Activated CD4-positive, alpha-beta T cell treated with anti-CD3 and anti-CD28 coated beads for 48 hours (primary cell): ENCODE measurements at places on chromosomes 13 and 19.

DNA sequence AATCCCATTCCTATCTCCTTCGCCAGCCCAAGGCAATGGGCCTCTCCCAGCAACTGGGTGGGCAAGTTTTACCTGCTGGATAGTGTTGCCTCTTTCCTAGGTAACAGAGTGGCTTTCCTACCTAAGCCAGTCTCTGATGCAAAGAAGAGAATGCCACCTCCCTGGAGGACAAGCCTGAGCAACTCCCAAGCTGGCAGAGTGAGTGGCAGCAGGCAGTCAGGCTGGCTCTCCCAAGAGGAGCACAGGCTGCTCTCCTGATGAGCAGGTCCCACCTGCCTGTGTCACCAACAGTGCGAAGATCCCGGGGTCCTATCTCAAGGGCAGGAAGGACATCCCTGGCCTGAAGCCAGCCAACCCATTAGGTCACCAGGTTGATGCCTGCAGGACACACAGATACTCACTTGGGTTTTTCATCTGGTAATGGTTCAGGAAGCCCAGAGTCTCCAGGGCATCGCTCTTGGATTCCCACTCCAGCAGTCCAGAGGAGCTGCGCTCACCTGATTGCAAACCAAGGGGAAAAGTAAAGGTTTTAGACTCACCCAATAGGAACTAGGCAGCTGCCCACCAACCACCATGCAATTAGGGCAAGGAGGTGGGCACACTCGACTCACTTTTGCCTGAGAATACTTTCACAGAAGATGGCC, 5.5 kb upstream of the ECH1 start:
- DNase-seq, result no peak

- DNase-seq, result no peak
Measured at GRCh38 chr13:109593230-109593629, 193.2 kb downstream of the IRS2 start.

DNA sequence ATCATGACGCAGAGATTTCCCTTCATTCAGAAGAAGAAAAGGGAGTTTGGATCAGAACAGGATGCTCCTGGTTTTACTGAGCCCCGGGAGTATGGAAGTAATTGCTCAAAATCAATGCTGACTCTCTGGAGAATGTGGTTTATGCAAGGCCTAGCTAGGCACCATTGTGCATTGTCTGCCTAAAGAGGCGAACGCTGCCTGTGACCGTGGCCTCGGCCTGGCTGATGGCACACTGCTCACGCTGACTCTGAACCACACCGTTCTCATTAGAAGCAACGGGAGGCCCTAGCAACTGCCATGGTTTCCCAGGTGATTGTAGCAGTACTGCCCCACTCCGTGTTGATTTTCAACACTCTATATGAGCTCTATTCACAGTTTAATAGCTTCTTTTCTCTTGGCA, 41.7 kb upstream of the UBL3 start:
- DNase-seq, result no peak

DNA sequence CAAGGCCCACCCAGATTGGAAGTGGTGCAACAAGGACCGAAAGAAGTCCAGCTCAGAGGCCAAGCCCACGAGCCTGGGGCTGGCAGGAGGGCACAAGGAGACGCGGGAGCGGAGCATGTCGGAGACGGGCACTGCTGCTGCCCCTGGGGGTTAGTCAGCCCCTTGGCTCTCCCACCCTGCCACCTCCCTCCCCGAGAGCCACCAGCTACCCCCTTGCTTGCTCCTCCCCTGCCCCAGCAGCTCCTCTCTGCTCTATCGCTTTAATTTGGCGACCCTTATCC, 14.2 kb upstream of the PRR19 start:
- no peak for DNase-seq

DNA sequence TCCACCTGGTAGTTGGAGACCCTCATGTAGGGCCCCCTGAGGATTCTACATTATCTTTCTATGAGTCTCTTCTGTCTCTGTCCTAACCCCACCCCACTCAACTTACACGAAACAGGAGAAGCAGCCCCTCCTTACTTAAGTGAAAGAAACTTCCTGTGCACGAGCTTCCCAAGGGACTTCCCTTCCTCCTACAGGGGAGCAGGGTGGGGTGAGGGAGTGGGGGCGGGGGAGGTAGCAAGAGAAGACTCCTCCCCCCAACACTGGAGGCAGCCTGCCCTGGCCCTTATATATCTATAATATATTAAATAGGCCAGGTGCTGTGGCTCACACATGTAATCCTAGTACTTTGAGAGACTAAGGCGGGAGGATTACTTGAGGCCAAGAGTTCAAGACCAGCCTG, 5.5 kb upstream of the PDE4C start:
- DNase-seq, result no peak

DNA sequence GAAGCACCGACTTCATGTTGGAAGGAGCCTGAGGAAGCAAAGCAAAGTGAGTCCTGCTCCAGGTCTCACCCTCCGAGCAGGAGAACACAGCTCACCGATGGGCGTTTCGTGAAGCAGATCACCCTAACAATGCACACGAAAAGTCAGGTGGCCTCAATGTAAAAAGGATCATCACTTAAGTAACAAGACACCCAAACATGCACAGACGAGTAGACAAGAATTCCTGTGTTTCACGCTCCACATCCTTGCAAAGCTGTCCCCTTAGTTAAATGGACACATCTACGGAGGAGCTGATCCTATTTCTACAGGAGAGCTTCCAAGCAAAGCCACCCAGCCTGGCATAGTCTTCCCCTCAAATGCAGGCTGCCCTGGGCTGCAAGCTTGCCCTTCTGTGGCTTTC, 66.2 kb downstream of the SLC15A1 start:
- no peak for DNase-seq

DNA sequence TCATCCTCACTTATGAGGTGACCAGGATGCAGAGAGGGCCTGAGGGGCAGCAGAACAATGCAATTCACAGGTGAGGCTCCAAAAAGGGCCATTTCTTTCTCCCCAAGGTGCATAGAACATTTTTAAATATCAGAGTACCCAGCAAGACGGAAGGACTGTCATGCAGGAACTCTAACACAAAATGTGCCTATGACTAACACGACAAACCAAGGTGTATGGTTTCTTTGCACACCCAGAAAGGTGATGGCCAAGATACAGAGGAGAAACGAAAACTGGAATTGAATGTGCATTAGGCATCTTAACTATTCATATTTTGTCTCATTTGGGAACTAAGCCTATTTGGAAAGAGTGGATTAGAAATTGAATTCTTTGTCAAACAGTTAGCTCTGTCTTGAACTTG, 29.9 kb downstream of the SHISA2 start:
- DNase-seq, result no peak

DNA sequence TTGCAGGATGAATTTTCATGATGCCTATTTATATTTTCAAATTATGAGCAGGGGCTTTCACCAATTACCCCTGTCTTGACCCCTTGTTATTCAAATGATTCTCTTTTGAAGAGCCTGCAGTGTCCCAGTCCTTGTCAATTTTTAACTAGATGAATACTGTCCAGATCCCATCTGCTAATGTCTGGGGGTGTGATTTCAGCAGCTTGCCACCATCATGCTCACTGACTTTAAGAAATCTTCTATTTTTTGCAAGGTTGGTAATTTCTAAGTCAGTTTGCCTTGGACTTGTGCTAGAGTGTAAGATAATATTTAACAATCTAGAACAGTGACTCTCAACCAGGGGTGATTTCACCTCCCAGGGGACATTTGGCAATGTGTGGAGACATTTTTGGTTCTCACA, 106.0 kb downstream of the CACNA1A start:
- no peak for DNase-seq

- no peak for DNase-seq
Measured at GRCh38 chr13:34764246-34764645, 177.8 kb upstream of the NBEA start.

GRCh38 chr19:13981021-13981420, 25.1 kb downstream of the RFX1 start:
- DNase-seq, result no peak

DNA sequence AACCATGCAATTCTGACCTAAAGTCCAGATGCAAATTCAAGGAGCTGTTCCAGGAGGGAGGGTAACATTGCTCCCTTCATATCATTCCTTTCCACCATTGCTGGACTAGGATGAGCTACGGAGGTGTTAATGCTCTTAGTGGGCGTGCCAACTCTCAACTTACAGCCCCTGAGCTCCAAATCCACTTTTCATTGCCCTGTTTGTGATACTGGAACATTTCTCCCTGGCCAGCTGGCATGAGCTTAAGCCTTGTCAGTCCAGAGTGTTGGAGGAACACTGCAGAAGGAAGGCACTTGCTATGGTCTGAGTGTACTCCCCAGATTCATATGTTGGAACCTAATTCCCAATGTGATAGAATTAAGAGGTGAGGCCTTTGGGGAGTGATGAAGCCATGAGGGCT, 70.4 kb upstream of the FARP1 start:
- DNase-seq, result no peak

- DNase-seq, result peak; percentile 12
Measured at GRCh38 chr13:32310134-32310706, 4.9 kb downstream of the ZAR1L start.

GRCh38 chr13:41561170-41561569, 103.8 kb downstream of the RGCC start:
- no peak for DNase-seq

- no peak for DNase-seq
Measured at GRCh38 chr13:99065235-99066015, 87.6 kb upstream of the DOCK9 start.

DNA sequence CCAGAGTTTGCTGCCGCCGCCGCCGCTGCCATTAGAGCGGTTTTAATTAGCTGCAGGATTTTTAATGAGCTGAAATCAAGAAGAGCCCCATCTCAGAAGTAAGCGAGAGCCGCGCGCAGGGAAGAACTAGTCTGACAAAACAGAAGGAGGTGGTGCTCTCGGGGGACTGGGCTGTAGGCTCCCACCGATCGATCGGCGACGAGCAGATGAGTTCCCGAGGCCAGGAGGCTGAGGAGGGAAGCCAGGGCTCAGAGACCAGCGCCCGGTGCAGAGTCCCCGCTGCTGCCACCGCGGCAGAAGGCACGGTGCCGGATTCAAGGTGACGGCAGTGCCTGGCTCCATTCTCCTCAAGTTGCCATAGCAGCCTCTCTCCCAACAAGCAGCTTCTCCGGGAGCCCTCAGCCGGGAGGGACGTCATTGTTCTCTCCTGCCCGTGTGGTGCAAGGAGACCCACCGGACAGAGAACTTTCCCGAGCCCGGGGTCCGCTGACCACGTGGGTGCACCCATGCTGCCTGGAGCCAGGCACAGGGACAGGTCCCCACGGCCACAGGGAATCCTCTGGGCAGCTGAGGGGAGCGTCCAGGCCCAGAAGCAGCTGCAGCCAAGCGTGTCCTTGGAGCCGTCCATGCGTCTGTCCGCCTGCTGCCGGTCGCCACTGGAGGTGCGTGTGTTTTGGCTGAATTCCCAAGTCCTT, 62.9 kb downstream of the CHST8 start:
- no peak for DNase-seq

DNA sequence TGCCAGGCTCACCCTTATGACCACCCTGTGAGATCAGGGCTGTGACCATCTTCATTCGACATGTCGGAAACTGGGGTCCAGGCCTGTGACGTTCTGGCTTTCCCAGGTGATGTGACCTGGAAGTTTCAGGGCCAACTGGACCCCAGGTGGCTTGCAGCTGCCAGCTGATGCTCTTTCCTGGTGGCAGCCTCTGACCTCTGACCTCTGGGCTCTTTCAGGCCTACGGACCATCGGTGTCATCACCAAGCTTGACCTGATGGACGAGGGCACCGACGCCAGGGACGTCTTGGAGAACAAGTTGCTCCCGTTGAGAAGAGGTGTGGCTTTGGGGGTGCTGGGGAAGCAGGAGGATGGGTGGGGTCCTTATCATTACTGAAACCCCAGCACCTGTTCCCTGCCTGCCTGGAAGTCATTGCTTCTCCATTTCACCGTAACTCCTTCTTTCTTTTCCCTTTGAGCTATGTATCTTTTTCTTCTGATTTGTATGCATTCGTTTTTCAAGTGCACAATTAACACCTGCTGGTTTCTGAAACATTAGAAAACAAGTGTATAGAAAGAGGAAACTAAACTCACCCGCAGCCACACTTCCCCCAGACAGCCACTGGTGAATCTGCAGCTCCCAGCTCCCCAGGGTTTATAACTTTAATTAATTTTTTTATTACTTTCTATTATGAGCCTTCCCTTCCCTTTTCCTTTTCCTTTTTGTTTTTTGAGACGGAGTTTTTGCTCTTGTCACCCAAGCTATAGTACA, 58.9 kb downstream of the TMED1 start:
- no peak for DNase-seq

- DNase-seq, result no peak
Measured at GRCh38 chr13:32542221-32542620, 3.6 kb upstream of the N4BP2L2 start.

DNA sequence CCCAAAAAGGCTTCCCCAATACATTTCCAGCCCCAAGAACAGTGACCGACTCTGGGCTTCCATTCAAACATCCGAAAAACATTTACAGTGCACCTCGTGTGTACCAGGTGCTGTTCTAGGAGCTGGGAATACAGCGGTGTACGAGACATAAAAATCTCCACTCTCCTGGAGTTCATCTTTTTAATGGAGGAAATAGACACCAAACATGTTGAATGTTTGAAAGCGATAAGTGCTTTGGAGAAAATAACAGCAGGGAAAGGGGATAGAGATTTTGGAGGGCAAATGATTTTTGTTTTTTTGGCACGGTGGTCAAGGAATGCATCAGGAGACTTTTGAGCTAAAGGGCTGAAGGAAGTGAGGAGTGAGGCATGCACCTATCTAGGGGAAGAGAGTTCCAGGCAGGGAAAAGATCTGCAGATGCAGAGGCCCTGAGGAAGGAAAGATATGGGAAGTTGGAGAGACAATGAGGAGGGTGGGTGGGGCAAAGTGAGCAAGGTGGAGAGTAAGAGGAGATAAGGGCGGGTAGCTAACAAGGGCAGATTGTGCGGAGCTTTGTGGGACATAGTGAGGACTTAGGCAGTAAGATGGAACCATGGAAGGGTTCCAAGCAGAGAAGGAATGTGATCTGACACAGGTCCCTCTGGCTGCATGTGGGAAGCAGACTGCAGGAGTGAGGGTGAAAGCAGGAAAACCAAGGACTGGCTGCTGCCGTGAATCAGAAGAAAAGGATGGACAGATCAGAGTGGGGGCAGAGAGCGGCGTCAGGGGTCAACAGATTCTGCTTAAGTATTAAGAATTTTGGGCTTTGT, 703 bp upstream of the FBL start:
- DNase-seq, result no peak

DNA sequence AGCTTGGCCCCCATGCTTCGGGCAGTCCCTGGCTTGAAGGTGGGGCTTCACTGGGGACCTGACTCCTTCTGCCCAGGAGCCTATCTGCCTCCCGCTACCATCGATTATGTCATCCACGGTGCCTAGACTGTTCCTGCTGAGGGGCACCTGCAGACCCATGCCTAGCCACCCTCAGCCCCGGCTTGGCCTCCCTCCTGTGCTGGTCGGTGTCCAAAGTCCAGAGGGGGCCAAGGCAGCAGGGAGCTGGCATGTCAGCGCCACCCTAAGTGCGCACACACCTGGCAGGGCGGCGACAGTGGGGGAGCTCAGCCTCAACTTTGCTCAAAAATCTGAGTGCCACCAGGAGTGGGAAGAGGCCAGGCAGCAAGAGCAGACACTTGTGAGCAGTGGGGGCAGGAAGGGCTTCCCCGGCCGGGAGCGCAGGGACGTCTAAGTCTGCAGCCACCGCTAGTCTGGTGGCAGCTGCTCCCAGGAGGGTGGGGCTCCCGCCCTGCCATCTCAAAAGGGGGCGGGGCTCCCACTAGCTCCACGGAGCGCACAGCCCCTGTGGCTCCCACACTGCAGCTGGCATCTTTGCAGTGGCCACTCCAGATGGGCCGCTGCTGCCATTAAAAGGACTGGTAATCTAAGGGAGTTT, 13.5 kb upstream of the URAD start:
- DNase-seq, result no peak
